ENCODE measurements at places on chromosomes 6 and 20.
A peak's percentile ranks its signal among the peaks of the same experiment; 100 is the strongest.

DNA sequence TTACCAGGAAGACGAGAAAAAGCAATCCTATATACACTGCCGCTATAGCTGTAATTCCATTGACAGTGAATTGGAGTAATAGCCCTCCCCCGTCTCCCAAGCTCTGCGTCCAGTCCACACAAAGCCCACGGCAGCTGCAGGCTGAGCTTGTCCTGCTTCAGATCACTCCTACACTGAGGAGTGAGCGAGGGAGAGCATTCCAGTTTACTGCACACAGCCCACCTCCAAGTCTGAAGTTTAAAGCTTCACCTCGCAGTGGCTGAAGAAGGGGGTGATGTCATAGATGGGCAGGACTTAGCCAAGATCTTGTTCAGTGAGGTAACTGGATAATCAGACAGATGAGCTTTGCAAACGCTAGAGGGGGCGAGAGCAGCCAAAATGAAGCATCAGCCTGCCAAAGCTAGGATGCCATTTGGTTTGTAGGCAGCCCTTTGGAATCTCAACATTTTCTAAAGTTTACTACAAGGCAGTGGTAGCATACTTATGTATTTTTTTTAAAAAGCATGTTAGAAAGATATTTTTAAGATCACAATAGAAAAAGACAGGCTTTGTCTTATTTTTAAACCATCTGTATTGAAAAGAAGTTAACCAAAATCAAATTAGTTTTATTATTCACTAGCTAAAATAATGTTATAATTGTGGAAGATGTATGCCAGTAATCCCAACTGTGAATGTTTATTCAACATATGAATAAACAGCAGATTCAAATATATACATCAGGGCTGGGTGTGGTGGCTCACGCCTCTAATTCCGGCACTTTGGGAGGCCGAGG is at the start of gene FLRT3:
Gene FLRT3 (minus strand): TSS at position 213 of the 772 bp plus-strand sequence. CDS start 10,106 bp downstream, outside the sequence.
- no peak for DNase-seq

- no peak for DNase-seq
Measured at GRCh38 chr6:127263481-127263880, 3.2 kb upstream of the RNF146 start.

- DNase-seq = peak; percentile 41
Measured at GRCh38 chr6:107819964-107820337, 4.2 kb downstream of the SCML4 start.

DNA sequence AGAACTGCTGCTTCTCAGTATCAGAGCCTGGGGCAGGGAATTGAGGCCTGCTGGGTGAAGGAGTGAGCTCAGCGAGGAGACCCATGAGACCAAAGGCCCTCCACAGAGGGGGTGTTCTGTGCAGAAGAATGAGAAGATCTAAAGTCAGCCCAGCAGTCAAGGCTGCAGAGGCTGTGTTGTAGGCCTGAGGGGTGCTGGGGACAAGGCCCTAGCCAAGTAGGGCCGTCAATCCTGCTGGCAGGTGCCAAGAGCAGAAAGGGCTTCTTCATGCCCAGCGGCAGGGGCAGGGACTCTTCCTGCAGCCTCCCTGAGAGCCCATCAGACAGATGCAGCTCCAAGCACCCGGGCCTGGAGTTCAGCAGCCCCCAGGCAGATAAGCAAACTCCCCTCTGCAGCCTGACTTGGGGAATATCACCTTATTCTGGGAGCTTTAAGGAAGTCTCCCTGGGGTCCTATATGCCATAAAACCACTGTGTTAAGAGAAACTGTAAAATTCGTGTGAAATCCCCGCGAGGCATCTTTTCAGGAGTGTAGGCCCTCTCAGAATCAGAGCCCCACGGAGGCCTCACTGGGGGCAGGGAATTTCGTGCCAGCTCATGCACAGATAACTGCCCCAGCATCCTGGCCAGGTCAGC is 9.0 kb downstream of the CCDC167 start:
- DNase-seq = no peak

- DNase-seq = no peak
Measured at GRCh38 chr20:16560661-16561060, 12.6 kb downstream of the KIF16B start.

DNA sequence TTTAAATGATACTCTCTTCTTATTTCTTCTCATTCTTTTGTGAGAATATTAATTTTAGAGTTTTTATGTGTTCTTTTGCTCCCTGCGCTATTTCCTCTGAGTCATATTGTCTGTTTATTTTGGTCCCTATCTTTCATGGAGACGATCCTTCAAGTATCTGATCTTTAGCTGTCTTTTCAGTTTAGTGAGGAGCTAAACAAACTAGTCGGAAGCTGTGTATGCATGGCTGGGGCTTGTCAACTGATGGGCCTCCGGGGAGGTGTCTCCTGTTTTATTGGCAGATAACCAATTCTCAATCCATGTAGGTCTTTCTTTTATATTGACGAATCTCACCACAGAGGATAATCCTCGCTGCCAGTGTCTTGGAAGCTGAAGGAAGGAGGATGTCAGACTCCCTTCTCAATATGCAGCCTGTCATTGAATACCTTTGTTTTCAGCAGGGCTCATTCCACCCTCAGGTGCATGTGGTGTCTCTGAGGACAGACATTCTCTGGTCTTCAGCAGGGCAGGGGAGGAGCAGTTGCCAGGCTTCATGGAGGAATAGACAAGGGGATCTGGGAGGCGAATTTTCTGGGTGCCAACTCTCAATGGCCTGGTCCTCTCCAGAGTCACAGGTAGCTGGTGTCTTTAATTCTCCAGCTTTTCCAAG is 64.9 kb downstream of the RNF182 start:
- no peak for DNase-seq

GRCh38 chr6:139296927-139297326 is 5.1 kb upstream of the TXLNB start:
- no peak for DNase-seq

DNA sequence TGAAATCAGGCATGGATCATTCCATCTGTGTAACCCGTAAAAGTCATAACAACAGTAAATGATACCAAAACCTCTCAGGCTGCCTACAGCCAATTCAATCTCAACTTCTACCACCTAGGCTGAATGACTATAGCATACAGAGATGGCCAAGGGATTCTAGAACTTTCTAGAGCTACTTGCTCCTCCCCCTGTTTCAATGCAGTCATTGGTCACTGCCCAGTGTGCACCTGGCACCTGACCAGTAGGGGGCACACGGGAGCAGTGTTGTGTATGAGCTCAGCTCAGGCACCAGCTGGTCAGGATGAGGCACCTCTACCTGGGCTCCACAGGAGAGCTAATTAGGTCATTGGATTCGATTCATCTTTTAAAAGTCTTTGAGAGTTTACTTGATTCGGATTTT is 86.2 kb downstream of the PLEKHG1 start:
- no peak for DNase-seq

GRCh38 chr20:63178446-63178820 is 37.5 kb downstream of the YTHDF1 start:
- DNase-seq = no peak

DNA sequence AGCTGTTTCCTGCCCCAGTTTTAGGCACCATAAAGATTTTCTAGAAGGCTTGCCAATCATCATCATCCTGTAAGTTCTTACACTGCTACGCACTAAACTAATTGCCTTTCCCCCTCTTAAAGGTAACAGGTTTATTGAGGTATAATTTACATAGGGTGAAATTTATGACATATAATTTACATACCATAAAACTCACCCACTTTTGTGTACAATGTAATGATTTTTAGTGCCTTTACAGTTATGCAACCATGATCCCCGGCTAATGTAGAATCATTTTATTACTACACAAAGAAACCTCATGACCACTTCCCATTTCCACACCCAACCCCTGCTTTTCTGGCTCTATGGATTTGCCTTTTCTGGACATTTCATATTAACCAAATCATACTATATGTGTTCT is 21.1 kb downstream of the GCNT2 start:
- no peak for DNase-seq

DNA sequence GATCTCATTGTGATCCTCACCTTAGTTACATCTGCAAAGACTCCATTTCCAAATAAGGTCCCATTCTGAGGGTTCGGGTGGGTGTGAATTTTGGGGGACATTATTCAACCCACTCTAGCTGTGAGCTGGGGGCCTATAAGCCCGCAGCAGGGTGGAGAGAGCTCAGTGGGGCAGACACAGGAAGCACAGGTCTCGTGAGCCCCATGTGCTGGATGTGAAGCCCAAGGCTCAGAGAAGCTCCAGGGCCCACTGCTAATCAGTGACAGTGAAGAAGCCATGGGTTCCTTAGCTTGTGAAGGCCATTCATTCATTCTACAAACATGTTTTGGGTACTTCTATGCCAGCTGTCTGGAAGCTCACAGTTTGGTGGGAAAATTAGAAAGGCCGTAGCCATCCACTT is 47.5 kb downstream of the CHMP4B start:
- DNase-seq = peak; percentile 18

- DNase-seq = no peak
Measured at GRCh38 chr20:10713161-10713560, 39.4 kb upstream of the JAG1 start.

- DNase-seq = no peak
Measured at GRCh38 chr6:110125361-110125760, 54.1 kb downstream of the WASF1 start.

GRCh38 chr6:75210885-75211739 is 5.3 kb upstream of the COL12A1 start:
- peak; percentile 52 for DNase-seq

DNA sequence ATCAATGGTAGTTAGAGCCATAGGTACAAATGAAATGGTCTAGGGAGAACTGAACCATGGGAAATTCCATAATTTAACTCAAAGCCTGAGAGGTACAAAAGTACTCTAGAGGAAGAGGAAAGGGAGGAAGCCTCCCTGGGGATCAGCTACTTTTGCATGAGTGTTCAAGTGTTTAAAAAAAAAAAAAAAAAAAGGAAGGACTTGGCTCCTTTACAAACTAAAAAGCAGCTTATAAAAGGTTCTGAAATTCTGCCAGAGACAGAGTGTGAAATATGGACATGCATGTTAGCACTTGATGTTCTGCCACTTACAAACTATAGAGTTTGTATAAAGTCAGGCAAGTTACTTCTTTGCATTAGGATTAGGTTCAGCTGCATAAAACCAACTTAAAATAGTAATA is 290.0 kb downstream of the TBC1D7 start:
- no peak for DNase-seq

GRCh38 chr6:97701801-97702200 is 418.8 kb upstream of the MMS22L start:
- DNase-seq = no peak

- no peak for DNase-seq
Measured at GRCh38 chr6:143074670-143075318, 14.1 kb downstream of the AIG1 start.

DNA sequence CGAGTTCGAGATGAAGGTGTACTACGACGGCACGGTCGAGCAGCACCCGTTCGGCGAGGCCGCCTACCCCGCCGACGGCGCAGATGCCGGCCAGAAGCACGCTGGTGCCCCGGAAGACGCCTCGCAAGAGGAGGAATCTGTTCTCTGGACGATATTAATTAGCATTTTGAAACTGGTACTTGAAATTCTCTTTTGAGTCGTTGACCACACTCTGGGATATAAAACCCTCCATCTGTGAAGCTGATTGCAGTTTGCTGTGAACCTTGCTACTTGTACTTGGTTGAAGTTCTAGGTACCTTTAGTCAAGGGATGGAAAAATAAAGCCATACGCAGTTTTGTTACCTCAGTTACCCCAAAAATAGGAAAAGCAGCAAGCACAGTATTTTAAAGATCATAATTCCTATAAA is 917 bp downstream of the C6orf120 start:
- no peak for DNase-seq

DNA sequence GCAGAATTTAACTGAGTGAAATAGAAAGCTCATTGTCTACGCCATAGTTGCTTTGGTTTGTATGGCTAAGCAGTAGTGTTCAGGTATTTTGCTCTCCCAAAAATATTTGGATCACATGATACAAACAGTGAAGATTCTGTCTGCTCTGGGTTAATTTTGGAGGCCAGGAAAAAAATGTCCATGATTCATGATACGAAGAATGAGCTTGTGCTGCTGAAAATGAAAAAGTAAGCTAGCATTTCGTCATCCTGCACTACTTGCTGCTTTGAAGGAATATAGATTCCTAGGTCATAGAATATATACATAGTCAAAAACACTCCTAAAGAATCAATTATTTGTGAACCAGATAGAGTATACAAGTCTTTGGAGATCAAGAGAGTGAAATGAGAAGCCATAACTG is 8.3 kb downstream of the WRNIP1 start:
- DNase-seq = no peak

- DNase-seq = peak; percentile 4
Measured at GRCh38 chr20:15236812-15237211, 899.4 kb upstream of the FLRT3 start.

DNA sequence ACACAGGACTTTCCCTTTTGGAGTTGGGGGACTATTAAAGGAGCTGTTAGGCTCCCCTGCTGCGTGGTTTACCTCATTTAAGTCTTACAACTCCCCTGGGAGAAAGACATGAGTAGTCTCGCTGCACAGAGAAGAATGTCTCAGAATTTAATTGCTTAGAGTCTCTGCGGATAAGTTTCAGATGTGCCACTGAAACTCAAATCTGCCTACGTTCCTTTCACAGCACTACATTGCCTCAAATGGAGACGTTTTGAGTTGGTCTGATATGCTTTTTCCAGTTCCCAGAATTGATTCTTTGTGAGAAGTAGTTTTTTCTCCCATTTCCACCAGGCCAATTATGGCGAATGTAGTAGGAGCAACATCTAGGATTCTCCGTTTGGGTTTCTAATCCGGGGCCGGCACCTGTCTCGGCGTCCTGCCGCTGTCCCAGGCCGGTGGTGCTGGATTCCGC is 532 bp upstream of the SLC35F1 start:
- no peak for DNase-seq

GRCh38 chr20:12074111-12074655 is 156.5 kb downstream of the BTBD3 start:
- DNase-seq = no peak

GRCh38 chr6:3233904-3234303 is 6.5 kb upstream of the TUBB2B start:
- DNase-seq = no peak

DNA sequence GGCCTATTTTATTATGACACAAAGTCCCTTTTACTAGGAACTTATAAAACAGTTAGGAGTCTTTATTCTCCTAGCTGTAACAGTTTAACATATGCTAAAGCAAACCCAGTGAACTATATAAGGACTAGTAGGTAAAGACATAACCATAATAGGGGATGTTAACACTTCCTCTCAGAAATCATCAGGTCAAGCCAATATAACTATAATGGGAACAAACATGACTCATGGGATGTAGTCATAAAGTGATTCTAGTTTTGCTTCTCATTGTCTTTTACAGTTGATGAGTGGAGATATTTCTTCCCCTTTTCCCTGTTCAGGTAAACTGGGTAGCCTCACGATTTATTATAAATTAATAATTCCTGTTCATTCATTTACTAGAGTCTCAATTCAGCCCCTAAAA is 9.7 kb downstream of the PTCHD4 start:
- DNase-seq = no peak

- DNase-seq = no peak
Measured at GRCh38 chr6:154857529-154857928, 124.3 kb downstream of the SCAF8 start.

GRCh38 chr6:93799226-93799625 is 379.9 kb upstream of the EPHA7 start:
- no peak for DNase-seq

- no peak for DNase-seq
Measured at GRCh38 chr6:51996296-51996947, 91.0 kb downstream of the PKHD1 start.

- no peak for DNase-seq
Measured at GRCh38 chr6:423055-423798, 31.7 kb downstream of the IRF4 start.
